ENCODE measurements at places on chromosomes 1 and 21.

DNA sequence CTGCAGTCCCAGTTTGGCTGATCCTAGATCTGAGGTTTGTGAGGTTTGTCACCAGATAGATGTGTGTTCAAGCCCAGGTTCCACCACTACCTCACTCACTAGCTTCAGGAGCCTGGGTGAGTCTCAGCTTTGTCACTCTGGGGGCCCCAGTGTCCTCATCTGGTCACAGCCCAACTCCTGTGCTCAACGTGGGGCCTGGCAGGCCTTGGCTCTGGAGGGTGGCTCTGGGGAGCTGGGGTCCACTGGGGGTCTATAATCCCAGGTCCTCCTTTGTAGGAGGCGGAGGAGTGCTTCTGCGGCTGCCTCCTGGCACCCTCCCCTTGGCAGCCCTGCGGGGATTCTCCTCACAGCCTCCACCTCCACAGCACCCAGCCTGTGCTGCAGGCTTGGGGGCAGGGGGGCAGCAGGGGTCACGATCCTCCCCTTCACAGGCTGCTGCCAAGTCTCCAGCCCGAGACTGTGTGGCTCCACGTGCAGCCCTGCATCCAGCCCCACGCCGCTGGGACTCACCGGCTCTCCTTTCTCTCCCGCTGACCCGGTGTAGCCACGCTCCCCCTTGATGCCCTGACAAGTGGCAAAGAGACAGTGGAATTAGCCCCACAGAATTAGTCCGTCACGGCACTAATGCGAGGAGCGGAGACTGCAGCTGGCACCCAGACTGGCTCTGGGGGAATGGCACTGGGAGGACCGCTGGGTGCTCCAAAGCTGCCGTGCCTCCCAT lies 22.5 kb upstream of the PEF1 start:
- no peak for DNase-seq

DNA sequence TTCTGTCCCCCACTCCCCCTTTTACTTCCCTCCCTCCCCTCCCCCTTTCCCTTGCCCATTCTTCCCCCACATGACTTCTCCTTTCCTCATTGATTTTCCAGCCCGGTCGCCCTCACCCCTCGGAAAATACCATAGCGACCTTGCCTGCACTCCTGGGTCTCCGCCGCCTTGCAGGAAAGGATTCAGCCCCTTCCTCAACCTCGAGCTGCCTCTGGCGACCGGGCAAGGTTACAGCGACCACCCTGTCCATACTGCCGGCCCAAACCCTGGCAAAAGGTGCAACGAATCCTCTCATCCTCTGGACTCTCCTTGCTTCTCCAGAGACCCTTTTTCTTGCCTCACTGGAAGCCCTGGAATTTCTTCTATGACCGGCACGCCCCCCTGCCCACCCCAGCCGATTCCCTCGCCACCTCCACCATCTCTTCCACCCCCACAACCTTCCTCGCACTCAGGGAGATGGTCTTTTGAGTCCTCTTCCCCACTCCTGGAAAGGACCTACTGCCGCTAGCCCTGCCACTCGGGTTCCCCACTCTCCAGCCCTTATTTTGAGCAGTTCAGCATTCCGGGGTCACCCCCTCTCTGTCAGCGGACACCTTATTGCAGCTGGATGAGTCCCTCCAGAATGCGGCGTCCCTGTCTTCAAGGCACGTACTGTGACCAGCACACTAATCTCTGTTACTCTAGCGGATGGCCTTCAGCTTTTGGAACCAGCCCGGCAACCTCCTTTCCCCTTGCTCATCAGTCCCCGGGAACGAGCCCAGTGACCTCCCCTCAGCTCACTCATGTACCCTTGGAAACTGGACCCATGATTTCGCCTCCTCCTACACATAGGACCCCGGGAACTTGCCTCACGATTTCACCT lies 846 bp downstream of the NSUN4 start:
- DNase-seq = no peak

DNA sequence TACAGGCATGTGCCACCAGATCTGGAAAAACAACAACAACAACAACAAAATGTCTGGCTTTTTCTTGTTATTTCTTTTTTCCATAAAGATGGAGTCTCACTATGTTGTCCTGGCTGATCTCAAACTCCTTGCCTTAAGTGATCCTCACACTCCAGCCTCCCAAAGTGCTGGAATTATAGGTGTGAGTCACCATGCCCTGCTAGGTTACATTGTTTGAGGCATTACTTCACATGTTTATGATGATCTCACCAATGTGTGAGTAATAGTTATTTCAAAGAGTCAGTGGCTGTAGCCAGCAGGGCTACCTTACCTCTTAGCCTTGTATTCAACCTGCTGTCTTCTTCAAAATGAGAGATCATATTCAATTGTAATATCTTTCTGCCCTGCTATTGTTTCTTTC lies 445.7 kb downstream of the AMY1C start:
- no peak for DNase-seq

GRCh38 chr1:217090060-217090911 lies 367.1 kb upstream of the ESRRG start:
- DNase-seq = no peak

DNA sequence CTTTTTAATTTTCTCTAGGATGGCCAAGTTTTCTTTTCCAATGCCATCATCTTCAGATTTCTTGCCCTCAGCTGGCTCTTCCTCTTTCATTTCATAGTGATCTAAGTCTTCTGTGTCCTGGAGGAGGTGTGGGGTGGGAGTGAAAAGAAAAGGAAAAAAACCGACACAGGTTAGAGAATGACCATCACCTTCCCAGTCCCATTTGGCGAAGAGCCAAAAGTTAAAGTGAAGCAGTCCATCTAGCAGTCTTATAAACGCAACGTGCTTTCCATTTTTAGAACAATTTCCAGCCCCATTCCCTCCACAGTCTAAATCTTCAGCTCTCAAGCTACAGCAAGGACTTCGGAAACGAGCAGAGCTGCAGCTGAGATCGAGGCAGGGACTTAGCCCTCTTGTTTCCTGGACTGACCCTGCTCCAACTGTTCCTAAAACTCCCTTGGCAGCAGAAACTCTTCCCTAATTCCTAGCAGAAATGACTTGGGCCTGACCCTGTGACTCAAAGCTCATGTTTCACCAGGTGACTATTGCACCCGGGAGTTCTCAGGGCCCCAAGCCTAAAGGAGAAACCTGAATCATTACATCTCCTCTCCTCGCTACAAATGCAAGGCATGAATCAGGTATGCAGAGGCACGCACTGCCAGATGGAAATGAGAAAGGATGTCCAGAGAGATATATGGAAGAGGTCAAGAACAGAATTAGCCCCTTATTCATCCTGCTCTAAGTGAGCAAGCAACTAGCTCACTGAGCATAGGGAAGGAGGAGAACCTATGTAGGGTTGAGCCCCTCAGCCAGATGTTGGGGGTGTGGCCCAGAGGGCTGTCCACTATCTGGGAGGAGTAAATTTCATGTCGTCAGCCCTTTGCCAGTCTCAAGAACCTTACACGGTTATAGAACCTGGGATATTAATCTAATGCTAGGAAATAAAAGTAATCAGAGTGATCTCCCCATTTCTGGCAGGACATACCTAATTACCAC lies 5.1 kb downstream of the UBE2Q1 start:
- DNase-seq = no peak

- DNase-seq = no peak
Observed at GRCh38 chr1:246198115-246198816, 308.8 kb downstream of the SMYD3 start.

GRCh38 chr21:41847066-41847804 lies 31.9 kb downstream of the PRDM15 start:
- no peak for DNase-seq

DNA sequence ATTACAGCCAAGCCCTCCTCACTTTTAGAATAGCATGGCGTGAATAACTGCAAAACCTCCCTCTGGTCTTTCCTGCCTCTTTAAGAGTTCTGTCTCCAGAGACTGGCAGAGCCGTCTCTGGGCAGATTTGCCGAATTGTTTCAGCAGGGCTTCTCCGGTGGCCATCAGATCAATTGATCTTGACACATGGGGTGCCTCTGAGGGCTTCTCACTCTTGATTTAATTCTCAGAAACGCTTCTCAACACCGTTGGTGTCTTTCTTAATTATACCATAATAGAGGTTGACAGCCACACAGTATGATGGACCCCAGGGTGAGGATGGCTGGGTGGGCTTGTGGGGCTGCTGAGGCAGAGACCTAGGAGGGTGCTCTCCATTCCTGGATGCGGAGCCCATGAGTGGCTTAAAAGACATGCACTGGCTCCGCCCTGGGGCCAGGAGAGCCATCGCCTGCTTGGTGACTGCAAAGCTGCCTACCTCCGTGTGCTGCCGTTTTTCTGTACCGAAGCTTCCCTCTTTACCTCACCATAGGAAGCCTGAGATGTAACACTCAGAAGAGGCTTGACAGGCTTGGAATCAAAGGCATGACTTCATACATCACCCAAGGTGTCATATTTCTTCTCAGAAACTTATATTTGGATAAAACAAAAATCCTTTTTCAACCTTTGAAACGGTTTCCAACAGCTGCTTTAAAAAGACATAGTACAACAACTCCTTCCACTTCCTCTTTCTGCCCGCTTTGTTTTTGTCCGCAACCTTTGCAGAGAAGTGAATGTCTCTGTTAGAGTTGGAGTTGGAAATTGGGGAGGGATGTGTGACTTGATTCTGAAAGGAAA lies 82.9 kb downstream of the GALNT2 start:
- no peak for DNase-seq

- DNase-seq = no peak
Observed at GRCh38 chr1:220905650-220906560, 26.7 kb downstream of the HLX start.

DNA sequence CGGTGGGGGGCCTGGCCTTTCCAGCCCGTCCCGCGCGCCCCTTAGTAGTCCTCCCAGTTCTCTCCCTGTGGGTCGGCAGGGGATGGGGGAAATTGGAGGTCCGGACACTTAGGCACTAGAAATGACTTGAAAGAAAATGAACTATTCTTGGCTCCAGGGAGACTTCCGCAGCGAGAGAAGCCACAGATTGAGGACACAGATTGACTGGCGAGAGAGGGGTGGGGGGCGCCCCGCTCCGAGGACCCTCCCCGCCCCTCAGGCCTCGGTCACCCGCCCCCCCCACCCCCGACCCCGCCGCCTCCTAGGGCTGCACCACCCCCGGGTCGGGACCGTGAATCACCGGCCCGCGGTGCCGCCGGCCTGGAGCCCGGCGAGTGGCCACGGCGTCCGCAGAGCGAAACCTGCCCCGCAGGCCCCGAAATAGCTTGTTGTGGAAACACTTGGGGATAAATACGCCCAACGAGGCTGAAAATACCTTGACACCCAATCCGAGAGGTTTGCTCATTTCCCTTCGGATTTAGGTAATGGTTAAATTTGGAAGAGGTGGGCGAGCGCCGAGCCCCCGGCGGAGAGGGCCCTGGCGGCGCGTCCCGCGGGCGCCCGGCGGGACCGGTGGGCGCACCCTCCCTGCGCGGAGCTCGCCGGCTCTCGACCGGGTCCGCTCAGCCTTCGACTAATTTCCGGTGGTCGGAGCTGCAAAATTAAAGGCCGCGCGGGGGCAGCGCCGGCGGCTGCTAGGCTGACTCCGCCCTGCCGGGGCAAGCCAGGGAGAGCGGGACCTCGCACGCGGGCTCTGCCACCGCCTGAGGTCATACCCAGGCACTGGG lies at the start of gene GFI1:
Gene GFI1 (minus strand): TSS at position 675 of the 827 bp plus-strand sequence. CDS start 3,438 bp downstream, outside the sequence.
- peak; percentile 85 for DNase-seq

GRCh38 chr1:229209816-229210215 lies 61.1 kb upstream of the RAB4A start:
- no peak for DNase-seq

GRCh38 chr1:245969283-245969682 lies 537.8 kb downstream of the SMYD3 start:
- no peak for DNase-seq

DNA sequence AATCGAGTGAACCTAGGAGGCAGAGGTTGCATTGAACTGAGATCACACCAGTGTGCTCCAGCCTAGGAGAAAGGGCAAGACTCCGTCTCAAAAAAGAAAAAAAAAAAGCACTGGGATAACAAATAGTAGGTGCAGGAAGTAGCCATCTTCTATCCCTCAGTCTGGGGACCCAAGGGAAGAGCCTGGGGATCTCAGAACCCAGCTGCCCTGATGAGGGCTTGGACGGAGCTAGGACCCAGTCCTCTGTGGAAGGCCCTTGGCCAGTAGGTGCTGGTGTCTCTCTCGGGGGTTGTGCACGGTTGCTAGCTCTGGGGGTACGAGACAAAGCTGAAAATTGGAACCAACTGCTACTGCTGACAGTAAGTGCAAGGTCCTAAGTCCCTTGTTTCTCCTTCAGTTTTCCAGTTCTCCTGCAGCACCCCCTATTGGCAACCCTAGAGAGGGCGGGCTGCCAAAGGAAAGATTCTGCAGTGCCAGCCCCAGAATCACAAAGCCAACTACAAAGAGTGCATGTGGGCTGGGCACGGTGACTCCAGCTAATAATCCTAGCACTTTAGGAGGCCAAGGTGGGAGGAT lies 57.6 kb upstream of the KIF1B start:
- peak; percentile 39 for DNase-seq

- DNase-seq = peak; percentile 26
Observed at GRCh38 chr1:111738436-111739193, 580 bp downstream of the INKA2 start.

- no peak for DNase-seq
Observed at GRCh38 chr1:107544285-107544684, 403.4 kb downstream of the NTNG1 start.

DNA sequence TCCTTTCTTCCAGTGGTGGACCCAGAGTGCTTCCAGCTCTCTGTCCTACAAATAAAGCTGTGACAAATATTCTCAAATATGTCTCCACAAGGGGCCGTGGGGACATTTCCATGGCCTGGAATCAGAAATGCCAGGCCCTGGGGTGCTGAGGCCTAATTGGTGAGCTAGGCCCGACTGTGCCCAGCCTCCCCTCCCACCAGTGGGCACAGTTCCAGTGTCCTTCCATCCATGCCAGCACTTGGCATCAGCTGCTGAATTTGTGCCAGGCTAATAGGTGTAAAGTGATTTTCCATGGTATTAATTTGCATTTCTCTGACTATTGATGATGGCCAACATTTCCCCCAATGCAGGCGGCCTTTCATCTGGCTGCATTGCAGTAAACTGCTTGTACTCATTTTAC lies 48.5 kb upstream of the B3GALT5 start:
- DNase-seq = no peak

- no peak for DNase-seq
Observed at GRCh38 chr21:14491269-14491681, 54.8 kb downstream of the SAMSN1 start.

- no peak for DNase-seq
Observed at GRCh38 chr1:245316784-245317183, 162.0 kb downstream of the KIF26B start.

- no peak for DNase-seq
Observed at GRCh38 chr1:53631622-53632310, 107.2 kb downstream of the GLIS1 start.

Measured in stimulated activated CD4-positive, alpha-beta T cell treated with anti-CD3 and anti-CD28 coated beads, Interleukin-1b, Interleukin-23, amount 100 ng/mL, for 48 hours (primary cell).